COR-L47 (cell line): ENCODE measurements at places on chromosomes 5 and 9.

GRCh38 chr9:137136261-137136880 lies 2.6 kb upstream of the GRIN1 start:
- no peak for DNase-seq

DNA sequence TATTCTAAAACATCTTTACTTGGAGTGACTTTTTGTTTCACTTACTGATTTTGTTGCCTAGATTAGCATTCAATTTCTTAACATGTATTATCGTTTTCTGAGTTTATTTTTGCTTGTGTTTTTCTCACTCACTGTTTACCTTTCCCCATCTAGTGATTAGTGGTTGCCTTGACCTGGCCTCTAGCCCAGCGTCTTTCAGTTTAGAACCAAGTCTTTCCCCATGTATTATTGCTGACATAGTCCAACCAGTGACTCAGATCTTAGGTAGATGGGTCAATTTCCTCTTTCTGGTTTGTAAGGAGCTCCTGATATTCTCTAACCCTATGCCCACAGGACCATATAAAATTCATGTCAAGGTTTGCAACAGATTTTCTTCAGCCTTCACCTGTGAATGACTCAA lies 135.5 kb downstream of the PRR16 start:
- no peak for DNase-seq

- DNase-seq: no peak
These were observed 75.4 kb downstream of the NFIB start for GRCh38 chr9:14238518-14238917.

- DNase-seq: peak; percentile 53
These were observed 123.4 kb downstream of the MVB12B start for GRCh38 chr9:126449725-126450667.

GRCh38 chr9:130345009-130345896 lies 79.7 kb downstream of the HMCN2 start:
- DNase-seq: no peak

DNA sequence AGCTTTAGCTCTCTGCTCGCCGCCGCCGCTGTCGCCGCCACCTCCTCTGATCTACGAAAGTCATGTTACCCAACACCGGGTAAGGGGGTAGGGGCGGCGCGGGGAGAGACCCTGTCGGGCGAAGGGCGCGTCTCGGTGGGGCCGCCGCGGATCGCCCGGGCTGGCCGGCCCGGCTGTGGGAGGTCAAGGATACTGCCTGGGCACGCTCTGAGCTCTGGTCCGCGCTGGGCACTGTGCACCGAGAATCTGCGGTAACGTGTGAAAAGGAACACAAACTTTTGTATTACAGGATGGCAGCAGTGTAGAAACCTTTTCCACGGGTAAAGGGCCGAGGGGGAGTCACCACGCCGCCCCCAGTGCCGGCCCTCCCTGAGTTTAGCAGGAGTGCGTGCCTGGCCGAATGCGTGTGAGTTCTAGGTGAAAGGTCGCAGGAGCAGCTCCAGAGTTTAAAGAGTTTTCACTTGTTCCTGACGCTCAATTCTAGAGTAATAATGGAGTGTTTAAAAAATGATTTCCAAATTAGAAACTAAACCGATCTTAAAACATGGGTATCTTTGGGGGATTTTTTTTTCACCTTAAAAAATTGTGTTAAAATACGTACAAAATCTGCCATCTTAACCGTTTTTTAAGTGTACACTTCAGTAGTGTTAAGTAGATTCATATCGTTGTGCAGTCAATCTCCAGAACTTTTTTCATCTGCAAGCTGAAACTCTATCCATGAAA lies at the start of gene HSDL2:
Gene HSDL2, plus strand, starts transcription at position 7 of the 723 bp plus-strand sequence. Its CDS starts 56 bp downstream, at position 63.
- no peak for DNase-seq

GRCh38 chr9:137676998-137677397 lies 58.2 kb downstream of the EHMT1 start:
- DNase-seq: no peak

- no peak for DNase-seq
These were observed 3.4 kb upstream of the ESM1 start for GRCh38 chr5:54988817-54989216.

- DNase-seq: no peak
These were observed 496.8 kb downstream of the MAT2B start for GRCh38 chr5:164002214-164002613.

DNA sequence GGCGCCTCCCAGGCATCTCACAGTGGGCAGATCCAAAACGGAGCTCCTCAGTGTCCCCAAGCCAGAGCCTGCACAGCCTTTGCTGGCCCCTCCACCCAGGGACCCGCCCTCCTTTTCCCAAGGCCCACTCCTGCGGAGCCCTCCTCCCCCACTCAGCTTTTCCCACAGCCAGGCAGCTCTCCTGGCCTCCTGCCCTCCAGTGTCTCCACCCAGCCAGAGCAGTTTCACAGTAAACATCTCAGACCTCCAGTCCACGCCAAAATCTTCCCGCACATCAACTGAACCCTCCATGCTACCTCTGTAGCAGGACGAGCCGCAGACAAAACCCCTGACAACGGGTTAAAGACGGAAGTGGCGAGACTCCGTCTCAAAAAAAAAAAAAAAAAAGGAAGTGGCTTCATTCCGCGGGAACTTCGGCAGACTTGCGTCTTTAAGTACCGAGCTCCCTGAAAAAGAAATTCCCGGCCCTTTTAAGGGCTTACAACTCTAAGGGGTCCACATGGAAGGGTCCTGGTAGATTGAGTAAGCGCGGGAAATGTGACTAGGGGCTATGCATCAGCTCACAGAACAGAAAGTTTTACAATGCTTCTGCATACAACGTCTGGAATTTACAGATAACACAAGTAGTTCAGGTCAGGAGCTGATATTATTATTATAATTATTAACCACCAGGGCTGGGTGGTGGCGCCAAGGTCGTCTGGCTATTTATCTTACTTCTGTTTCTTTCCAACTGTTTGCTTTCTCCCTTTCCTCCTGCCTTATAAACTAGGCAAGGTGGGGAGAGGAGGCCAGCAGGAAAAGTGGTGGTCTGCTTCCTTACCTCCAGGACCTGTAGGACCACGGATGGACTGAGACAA lies 11.4 kb upstream of the GRIN1 start:
- no peak for DNase-seq

- DNase-seq: peak; percentile 49
These were observed 319.4 kb downstream of the TLR4 start for GRCh38 chr9:118023644-118024043.

DNA sequence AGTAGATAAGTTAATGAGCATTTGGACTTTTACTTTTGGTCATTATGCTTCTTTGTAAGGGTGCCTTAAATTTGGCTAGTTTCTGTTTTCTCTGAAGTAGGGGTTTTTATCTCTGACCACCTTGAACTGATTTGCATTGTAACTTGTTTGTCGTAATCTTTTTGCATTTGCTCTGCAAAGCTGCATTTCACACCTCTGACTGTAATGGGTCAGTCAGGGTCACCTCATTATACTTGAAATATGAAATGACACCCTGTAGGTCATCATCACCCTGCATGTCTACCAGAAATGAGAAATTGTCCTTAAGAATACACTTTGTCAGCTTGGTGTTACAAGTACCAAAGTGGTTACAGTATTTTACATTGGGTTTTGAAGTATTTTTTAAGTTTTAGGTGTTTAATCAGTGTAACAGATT lies 74.0 kb downstream of the KCNN2 start:
- no peak for DNase-seq

- no peak for DNase-seq
These were observed 134.1 kb downstream of the ACTBL2 start for GRCh38 chr5:57348376-57349140.

- DNase-seq: no peak
These were observed 8.9 kb downstream of the ZNF366 start for GRCh38 chr5:72498284-72498683.

GRCh38 chr9:130893341-130894101 lies 3.1 kb downstream of the QRFP start:
- no peak for DNase-seq

- DNase-seq: no peak
These were observed 23.3 kb downstream of the TNFAIP8 start for GRCh38 chr5:119379096-119379495.

DNA sequence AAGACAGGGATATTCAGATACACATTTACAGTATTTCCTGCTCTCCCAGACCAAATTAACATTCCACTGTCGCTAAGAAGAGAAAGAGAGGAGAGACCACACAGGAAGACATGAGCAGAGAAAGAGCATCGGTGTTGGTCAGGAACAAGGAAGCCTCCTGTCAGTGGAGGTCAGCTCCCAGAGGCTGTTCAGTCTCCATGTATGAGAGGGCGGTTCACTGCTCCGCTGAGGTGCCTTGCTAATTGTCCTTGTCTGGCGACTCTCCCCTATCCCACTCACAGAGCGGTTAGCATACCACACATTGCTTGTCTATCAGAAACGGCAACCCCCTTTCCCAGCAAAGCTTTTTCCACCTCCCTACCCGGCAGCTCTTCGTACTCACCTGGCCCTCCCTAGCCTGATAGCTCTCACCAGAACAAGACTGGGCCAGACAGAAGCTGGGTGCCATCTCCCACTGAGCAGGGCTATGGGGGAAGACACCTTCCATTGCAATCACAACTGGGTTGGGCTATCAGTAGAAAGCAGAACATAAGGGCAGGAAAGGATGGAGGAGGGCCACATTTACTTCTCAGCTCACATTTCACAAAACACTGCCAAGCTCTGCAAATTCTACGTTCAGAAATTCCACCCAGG lies 58.6 kb upstream of the LMNB1 start:
- DNase-seq: no peak

DNA sequence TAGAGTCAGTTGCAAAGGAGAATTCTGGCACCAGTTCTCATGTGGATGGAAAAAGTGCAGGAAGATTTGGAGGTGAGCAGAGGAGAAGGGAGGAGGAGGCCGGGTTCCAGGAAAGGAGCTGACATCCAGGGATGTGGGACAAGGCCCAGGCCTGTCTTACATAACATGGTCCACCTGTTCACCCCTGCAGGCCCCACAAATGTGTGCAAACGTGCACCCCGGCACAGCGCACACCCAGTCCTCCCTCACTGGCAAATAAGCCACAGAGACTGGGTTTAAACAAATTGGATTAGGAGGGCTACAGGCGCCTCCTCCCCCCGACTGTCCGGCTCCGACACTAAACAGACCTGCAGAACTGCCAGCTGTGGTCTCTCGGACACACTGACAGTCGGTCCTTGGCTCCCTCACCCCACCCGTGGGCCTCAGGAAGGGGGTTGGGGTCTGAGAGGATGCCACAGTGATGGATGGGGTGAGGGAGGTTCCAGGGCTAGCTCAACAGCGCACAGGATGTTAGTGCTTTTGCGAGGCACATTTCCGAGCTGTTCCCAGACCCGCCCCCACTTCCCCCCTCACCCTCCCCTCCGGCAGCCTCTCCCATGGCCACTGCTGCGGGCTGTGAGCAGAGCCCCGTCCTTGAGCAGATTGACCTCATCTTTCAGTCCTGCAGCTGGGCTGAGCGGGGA lies 43.4 kb upstream of the IL17B start:
- DNase-seq: no peak

DNA sequence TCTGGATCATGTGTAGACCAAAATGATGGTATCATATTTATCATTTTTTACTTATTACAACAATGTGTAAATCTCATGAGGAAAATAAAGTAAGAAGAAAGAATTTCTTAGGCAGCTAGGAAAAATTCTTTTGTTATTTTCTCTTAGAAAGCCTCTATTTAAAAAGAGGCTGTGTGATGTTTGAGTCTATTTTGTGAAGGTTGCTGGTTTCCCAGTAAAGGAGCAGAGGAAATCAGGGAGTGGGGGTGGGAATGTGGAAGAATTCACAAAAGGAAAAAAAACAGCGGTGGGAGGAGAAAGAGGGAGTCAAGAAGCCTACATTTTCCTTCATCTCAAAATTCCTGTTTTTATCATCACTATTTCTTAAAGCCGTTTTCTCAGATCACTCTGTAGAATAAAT lies 20.1 kb downstream of the PTCH1 start:
- DNase-seq: no peak

DNA sequence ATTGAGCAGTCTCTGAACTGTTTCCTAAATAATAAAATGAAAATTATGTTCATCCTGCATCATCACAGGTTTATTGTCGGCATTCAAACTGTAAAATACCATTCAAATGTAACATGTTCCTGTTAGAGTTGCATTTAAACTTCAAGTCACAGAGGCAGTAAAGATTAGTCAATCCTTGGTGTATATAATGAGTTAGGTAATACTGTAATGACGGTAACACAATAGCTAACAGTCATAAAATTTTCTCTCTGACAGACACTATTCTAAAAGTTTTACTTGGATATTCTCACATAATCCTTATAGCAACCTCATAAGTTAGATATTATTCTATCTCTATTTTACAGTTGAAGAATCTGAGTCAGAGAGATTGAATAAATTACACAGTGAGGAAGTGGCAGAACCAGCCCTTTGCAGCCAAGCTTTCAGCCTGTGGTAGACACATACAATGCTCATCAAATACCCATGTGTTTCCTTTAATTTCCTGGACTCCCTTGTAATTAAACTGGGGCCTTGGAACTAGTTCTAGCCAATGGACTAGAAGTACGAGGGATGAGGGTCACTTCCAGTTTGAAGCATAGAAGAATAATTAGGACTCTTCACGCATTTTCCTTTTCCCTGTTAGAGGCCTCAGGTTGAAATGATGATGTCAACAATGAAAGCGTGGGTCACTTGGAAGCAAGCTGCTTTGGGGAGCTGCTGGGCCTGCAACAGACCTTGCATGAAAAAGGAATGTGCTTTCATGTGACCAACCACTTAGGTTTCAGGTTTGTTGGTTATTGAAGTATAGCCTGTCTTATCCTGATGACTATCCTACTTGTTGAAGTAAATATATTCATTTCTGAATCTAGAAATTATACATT lies 12.3 kb upstream of the CAST start:
- DNase-seq: no peak

- DNase-seq: no peak
These were observed 148.8 kb upstream of the ZNF608 start for GRCh38 chr5:124895236-124895635.
